ENCODE measurements at places on chromosomes 13 and 19. TPM values are rescaled to one million over a fixed set of nuclear protein-coding genes. Genes with fewer than 3 reads are reported as not detected.

DNA sequence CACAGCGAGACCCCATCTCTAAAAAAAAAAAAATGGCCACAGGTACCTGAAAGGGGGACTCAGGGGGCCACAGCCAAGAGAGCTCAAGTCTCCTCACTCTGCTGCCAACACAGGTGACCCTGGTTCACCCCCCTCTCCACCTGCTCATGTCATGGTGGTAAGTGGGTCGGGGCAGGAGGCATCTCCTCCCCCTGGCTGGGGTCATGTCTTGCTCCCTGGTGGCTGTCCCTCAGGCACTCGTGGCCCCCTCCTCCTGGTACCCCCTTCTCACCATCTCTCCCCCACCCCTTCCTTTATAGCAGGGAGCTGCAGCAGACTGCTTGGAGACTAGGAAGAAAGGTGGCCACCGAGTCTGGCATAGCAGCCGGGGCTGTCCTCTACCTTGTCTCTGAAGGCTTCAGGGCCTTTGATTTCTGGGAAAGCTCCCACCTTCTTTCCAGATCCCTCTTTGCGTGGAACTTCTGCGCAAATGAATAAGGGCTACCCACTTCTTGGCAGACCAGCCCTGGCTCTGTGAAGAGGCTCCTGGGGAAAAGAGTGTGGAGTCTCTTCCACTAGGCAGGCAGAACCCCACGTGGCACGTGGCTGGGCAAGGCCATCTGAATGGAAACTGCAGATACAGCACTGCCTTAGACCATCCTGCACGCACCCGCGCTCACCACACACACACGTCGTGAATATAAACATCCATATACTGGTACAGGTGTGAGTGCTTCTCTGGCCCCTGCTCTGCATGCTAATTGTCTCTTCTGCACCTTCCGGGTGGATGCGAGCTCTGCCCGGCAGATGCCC, 20.1 kb upstream of the MIER2 start:
- no peak for DNase-seq

- DNase-seq, result no peak
Observed at GRCh38 chr13:110346661-110347067, 39.6 kb downstream of the COL4A2 start.

FZR1 gene
- 36.1 TPM for total RNA-seq

XAB2 gene
- 52.9 TPM for total RNA-seq

- no peak for DNase-seq
Observed at GRCh38 chr19:19385896-19386869, 19.3 kb upstream of the GATAD2A start.

Data from dermis blood vessel endothelial cell (primary cell).